ENCODE measurements at places on chromosomes 4 and X.

GRCh38 chrX:21741364-21741763 is 16.6 kb downstream of the SMPX start:
- DNase-seq = no peak

- DNase-seq = peak; percentile 52
Observed at GRCh38 chr4:138178566-138178965, 63.6 kb downstream of the SLC7A11 start.

DNA sequence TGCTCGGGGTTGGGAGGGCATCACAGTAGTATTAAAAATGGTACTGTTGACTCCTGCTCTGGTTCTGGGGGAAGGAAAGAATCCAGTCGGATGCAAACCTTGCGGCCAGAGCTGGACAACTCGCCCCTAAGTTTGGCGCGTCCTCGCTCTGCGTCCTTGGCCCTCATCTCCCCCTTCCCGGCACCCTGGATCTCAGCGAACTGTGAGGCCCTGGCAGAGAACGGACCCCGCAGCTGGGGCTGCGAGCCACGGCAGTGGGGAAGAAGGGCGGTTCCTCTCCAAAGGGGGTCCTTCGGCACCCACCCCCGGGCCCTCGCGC is 14.0 kb downstream of the ARHGEF6 start:
- no peak for DNase-seq

DNA sequence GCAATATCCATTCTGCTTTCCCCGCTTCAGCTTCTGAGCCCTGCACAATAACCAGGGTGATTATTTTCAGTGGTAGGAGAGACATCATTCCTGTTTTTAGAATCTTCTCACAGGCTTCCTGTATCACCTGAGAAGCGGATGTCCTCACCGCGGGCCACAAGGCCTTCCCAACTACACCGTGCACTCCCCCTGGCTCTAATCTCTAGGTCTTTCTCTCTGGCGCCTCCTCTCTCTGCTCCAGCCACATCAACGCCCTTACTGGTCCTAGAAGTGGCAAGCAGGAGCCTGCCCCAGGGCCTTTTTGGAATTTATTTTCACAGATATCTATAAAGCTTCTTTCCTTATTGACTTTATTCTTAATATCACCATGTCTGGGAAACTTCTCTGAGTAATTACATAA is 675.2 kb upstream of the FRG1 start:
- DNase-seq = no peak

DNA sequence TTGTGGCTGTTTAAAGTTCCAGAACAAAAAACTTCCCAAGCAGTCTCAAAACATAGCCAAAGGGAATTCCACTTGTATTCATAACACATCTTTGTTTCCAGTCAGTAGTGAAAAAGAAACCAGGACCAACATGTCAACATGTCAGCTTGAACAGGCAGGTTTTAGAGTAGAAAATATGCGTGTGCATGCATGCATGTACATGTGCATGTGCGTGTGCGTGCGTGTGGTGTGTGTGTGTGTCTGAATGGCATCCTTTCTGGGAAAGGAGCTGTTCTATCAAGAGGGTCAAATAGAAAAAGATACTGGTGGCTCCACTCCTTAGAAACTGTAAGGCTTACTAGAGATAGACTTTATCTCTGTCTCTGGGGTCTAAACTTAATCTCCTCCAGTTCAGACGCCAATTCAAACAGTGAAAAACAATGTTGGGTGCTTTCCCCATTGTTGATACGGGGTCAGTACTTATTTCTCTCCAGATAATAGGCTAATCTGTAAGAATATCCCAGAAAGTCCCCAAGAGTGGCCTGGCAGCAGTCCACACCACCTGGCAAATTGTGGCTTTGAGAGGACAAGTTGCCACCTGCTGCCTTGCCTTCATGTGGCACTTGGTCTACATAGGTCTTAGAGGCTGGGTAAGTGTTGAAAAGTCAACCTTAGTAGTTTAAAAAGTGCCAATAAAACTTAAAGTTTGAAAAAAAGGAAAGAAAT is 110.4 kb downstream of the SCD5 start:
- no peak for DNase-seq

GRCh38 chr4:101190751-101191150 is 156.6 kb downstream of the PPP3CA start:
- DNase-seq = no peak

GRCh38 chr4:177271091-177271490 is 38.6 kb upstream of the NEIL3 start:
- DNase-seq = no peak

- DNase-seq = no peak
Observed at GRCh38 chrX:49106930-49107329, 16.6 kb downstream of the GPKOW start.

- DNase-seq = peak; percentile 22
Observed at GRCh38 chr4:166435449-166435848, 562.4 kb downstream of the TLL1 start.

DNA sequence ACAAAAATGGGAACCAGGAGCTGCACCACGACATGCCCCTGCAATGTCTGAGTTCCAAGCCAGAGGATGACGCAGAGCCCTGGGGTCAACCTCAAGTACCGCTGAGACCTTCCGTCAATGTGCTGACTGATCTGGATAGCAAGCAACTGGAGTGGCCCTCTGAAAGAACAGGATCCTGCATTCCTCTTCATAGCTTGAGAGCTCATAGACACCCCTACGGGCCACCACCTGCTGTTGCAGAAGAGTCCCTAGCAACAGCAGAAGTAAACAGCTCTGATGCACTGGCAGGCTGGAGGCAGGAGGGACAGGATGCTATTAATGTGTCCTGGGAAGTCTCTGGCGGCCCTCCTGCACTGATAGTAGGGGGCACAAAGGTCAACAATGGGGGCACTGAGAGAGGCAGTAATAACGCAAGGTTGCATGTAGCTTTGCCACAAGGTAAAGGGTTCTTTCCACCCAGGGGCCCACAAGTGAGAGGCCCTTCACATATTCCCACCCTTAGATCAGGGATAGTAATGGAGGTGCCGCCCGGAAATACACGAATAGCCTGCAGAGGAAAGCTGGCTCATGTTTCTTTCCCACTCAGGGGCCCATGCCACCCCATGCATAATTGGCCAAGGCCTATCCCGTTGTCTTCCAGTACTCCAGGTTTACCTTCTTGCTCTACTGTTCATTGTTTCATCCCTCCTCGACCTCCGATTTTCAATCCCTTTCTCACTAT is 1.3 kb downstream of the PRR32 start:
- no peak for DNase-seq

GRCh38 chr4:110510955-110511544 is 35.1 kb downstream of the ENPEP start:
- peak; percentile 59 for DNase-seq

- DNase-seq = no peak
Observed at GRCh38 chr4:36316607-36317006, 35.2 kb downstream of the DTHD1 start.

DNA sequence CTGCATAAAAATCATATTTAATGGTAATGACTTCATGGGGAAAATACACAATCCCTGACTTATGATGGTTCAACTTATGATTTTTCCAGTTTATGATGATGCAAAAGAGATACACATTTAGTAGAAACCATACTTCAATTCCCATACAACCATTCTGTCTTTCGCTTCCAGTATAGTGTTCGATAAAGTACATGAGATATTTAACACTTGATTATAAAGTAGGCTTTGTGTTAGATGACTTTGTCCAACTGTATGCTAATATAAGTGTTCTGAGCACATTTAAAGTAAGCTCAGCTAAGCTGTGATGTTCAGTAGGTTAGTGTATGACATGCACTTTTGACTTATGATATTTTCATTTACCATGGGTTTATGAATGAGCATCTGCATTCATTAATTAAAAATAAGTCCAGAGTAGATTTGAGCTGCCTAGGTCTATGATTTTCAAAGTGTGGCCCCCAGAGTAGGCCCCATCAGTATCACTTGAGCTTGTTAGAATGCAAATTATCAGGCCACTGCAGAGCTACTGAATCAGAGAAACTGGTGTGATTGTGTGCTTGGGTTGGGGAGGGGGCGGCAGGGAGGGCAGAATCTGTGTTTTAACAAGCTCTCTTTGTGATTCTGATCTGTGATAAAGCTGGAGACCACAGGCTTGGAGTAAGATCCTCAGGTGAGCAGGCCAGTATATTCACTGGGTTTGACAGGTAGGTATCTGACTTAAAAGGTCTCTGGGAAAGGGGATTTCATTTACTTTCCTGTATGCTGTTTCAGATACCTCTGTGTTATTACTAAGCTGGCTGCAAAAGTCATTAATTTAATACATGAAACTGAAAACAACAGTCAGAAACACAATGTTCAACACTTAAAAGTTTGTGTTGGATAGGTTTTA is 8.4 kb downstream of the ATP10D start:
- no peak for DNase-seq

DNA sequence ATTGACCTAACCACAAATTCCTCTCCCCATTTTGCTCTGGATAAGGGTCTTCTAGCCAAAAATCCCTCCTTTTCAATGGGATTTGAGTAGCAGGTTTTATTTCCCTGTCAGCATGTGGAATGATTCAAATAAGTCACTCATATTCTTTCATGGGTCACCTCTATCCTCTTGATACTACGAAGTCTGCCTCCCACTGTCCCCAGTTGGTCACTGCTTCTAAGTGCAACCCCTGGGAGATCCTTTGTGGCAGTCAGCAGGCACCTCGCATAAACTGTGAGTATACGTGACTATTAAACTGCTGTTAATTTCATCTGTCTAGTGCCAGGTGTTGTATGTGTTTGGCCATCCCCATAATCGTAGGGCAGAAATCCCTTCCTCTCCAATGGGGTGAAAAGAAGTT is 1667.9 kb upstream of the PCDH7 start:
- no peak for DNase-seq

GRCh38 chr4:105135785-105136184 is 10.9 kb upstream of the TET2 start:
- DNase-seq = no peak

All from kidney capillary endothelial cell (primary cell).